WTC11 (cell line): ENCODE measurements at places on chromosomes 7 and 10.

GRCh38 chr7:158252837-158253669 lies 334.6 kb downstream of the PTPRN2 start:
- peak; percentile 8 for DNase-seq

GRCh38 chr7:121620953-121621606 lies 225.0 kb upstream of the FAM3C start:
- DNase-seq: peak; percentile 41

GRCh38 chr10:11748866-11749265 lies 6.7 kb downstream of the ECHDC3 start:
- DNase-seq: no peak

DNA sequence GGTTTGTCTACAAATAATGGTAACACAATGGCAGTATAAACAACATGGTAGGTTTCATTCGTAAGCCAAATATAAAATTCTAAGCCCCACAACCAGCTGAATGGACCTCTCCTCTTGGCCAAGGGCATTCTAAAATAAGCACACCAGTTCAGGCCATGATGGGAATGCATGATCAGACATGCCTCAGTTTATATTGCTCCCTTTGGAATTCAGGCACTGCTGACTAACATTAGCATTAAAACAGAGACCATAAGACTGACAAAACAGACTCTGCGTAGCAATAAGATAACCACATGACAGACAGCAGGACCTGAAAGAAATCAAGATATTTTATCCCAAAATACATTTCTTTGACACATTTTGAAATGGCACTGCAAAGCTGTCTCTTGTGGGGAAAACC lies 125.8 kb downstream of the FAM107B start:
- no peak for DNase-seq

GRCh38 chr10:49778197-49778596 lies 16.1 kb upstream of the OGDHL start:
- no peak for DNase-seq

DNA sequence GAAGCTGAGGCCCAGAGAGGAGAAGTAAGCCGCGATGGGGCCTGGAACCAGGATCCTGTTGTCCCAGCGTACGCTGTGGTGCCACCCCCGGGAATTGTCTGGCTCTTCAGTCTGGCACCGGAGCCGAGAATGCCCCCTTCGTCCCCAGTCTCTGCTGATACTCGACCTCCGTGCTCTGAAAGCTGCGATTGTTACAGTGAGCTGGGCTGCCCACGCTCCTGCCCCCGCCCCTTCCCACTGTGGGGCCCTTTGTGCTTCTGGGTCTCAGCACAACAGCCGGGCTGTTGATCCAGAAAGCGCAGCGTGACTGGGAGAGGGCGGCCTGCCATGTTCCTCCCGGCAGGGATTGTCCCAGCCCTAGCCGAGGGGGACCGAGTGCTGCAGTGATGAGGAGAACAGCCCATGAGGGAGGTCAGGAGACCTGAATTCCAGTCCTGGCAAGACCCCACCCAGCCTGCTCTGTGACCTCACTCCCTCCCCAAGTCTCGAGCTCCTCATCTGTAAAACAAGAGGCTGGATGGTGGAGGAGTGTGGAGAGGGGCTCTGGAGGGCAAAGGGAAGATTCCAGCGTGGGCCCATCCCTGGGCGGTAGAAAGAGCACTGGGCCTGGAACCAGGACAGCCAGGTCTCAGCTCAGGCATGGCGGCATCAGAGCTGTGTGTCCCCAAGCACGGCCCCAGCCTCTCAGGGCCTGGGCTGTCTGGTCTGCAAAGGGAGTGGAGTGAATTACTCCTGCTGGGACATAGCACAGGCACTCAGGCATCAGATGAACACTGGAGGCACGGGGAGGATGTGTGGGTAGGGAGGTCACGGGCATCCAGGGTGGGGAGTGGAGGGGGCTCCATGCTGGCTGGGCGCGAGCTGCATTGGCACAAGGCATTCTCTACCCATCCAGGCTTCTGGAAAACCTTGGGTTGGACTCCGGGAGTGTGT lies 43.6 kb downstream of the TSPAN15 start:
- no peak for DNase-seq

DNA sequence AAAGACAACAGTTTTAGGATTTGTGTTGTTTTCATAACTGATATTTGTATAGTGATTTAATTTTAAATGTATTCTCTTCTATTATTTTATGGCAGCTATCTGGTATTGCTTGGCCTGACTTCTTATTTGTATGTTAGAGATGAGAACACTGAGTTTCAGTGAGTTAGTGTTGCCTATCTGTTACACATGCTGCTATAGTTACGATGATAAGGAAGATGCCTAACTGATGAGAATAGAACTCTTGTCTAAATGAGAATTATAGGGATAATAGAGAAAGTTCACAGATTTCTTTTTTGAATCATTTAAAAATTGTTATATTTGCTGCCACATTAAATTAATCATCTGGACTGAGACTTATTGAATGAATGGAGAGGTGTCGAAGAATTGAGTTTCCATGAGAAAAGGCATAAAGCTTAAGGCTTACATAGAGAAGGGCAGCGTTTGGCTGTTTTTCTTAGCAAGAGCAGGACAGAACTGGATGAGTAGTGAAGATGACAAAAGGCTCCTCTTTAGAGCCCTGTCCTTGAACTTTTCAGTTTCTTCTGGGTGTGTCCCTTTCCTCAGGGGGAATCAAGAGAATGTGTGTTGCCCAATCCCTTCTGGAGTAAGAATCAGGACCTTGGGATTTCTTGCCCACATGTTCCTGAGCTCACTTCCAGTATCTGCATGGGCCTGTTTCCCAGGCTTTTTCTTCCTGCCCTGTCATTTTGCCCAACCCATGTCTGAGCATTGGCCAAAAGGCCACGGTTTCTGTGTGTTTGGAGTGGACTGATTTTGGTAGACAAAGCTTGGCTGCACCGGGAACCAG lies 195.6 kb upstream of the CSTF2T start:
- no peak for DNase-seq

- DNase-seq: no peak
These were observed 19.6 kb upstream of the TLX1 start for GRCh38 chr10:101111547-101111946.

GRCh38 chr7:11779864-11780674 lies 51.9 kb downstream of the THSD7A start:
- DNase-seq: no peak

- no peak for DNase-seq
These were observed 73.5 kb downstream of the CDK6 start for GRCh38 chr7:92762851-92763250.

DNA sequence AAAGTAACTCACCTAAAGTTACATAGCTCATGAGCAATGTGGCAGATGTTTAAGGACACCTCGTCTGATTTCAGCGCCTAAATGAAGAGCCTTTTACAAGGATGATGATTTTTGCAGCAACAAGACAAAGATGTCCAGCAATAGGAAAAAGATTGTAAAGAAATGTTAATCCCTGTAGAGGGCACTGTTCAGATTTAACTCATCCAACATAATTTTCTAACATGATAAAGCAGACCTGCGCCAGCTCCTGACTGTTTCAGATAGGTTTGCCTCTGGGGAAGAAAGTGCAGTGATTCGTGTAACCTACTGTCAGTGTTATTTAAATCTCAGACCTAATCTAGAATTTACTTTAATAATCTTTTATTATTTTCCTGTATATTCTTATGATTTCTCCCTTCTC lies 595.2 kb downstream of the AUTS2 start:
- no peak for DNase-seq

GRCh38 chr10:14873090-14873760 lies 5.4 kb upstream of the SUV39H2 start:
- DNase-seq: no peak

DNA sequence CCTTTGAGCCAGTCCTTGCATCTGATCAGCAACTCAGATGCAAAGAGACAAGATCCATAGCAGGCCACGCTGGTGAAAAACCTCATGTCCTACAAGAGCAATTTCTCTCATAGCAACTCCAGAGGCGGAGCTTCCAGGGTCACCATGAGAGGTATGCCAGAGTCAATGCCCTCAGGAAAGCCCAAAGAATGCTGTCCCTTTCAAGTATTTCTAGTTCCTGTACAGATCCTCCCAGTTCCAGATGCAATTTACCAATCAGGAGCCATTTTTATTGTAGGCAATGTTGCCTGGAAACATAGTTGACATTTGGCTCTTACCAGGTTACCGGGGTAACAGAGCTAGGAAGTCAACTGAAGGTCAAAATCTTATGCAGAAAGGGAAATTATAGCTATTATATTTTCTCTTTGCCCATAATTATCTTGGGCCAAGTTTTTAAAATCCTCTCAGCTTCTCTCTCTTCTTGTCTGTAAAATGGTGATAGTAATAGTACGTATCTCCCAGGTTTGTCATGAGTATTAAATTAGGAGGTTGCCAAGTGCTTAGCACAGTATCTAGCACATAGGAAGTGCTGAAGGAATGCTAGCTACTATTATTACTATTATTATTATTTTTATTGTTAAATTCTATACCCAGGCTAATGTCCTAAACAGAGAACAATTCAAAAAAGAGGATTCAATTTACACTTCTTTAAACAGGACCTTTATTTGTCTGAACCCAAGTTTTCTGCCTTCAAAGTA lies 46.3 kb upstream of the TM9SF3 start:
- DNase-seq: no peak

DNA sequence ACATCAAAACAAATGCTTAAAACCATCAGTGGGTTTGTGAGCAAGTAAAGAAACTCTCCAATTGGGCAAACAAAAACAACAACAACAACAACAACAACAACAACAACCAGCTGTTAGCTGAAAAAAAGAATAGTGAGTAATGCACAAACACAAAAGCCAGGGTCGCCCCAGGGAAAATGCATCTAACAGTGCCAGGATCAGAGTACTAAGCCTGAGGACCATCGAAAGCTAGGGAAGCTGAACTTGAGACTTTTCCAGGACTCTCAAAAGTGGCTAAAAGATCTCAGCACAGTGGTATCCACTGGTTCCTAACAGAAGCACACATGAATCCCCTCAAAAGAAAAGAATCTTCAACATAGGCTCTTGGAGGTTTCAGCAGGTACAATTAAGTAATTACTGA lies 83.3 kb downstream of the CPXM2 start:
- DNase-seq: no peak

GRCh38 chr10:56763090-56763489 lies 402.0 kb upstream of the ZWINT start:
- DNase-seq: no peak

DNA sequence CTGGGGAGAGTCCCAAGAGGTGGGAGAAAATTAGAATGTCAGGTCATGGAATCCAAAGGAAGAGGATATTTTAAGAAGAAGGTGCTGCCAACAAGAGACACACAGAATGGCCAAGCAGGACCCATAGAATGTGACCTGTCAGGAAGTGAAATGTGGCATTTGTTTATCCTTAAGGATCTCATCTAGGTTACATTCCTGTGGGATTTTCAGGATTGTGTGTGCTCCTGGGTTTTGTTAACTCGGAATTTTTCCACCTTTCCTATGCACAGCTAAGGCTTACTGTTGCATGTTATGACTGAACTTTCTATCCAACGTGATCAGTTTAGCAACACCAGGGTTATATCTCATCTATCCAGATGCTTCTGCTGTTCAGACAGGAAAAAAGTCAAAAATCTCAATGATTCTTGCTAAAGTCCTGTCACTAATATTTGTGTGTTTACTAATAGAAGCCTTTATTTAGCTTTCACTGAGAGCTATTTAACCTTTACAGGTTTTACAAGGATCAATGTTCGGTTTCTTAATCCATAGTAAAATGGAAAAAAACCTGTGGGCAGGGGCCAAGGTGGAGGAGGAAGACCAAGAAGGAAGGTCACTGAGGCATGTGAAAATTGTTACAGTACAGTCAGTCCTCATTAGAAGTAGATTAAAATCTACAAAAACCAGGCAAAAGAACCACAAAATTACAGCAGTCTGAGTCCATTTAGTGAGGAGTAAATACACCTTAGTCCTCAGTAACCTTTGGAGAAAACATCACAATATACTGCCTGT lies 437.8 kb upstream of the NPVF start:
- DNase-seq: no peak

- no peak for DNase-seq
These were observed 76.0 kb downstream of the USP6NL start for GRCh38 chr10:11535346-11535959.

DNA sequence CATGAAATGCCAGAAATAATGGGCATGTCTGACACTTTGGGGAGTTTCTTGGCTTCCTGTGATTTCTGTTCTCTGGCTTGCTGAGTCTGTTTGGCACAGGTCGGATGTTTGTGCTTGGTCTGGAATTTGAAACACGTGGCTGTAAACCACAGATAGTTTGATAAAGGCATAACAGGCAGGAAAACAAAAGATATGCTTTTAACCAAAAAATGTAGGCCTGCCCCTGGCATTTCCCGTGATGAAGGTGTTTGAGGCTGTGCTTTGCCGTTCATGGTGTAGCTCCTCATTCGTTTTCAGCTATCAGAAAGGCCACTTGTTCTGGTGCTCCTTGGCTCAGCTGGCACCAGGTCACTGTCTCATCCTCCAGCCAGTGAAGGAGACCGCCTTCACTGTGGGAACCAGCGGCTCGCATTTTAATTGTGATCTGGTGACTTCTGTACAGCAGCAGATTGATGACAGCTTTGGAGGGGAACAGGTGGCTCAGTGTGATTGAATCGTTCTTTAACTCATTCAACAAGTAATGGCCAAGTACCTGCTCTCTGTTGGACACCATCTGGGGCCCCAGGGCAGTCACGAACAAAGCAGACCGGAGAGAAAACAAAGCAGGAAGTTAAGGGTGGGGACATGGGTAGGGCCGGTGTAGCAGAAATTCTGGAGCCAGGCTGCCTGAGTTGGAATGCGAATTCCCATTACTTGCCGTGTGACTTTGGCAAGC lies 111.5 kb downstream of the CCNY start:
- peak; percentile 35 for DNase-seq

DNA sequence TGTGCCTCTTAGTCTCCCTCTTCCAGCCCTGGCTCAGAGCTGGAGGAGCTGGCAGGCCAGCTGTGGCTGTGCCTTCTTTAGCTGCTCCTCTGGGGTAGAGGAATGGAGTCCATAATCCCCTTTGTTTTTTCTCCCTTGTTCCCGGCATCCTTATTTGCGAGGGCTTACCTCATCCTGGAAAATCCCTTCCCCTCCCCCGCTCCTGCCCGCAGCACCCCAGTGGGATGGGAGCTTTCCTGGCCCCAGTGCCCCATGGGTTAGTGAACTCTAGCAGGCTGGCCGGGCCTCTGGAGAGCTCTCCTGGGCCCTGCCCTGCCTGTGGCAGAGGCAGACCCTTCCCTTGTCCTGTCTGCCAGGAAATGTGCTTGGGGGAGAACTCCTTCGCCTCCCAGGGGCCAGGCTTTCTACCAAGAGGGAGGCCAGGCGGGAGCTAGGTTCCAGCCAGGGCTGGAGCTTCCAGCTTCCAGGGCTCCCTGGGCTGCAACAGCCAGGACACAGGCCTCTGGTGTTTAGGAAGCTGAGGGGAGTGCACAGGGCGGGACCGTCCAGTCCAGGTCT lies 16.5 kb upstream of the TRIM8 start:
- DNase-seq: peak; percentile 73

- DNase-seq: no peak
These were observed 558 bp downstream of the ARHGAP22 start for GRCh38 chr10:48604039-48604990.

GRCh38 chr10:2908851-2909630 lies 158.3 kb upstream of the PFKP start:
- no peak for DNase-seq
